ENCODE measurements at places on chromosomes 12 and 14. TPM values are rescaled to one million over a fixed set of nuclear protein-coding genes. Genes with fewer than 3 reads are reported as not detected.

DEPDC4 gene
- polyA plus RNA-seq = 2.3 TPM

PZP gene
- polyA plus RNA-seq = 0.52 TPM

GPR84 gene
- 0.17 TPM for polyA plus RNA-seq

FAM186B gene
- polyA plus RNA-seq = 2.7 TPM

MRPL42 gene
- polyA plus RNA-seq = 35.3 TPM

KLRC1 gene
- 0.30 TPM for polyA plus RNA-seq

BHLHE41 gene
- polyA plus RNA-seq = 3.7 TPM

RPL10L gene
- polyA plus RNA-seq = not detected

KIAA0586 gene
- polyA plus RNA-seq = 18.5 TPM

PLXNC1 gene
- 15.3 TPM for polyA plus RNA-seq

PSME2 gene
- polyA plus RNA-seq = 75.2 TPM

DHH gene
- 0.84 TPM for polyA plus RNA-seq
